Ovary (tissue), 10 donors: ENCODE measurements at places on chromosomes 4 and X.

DNA sequence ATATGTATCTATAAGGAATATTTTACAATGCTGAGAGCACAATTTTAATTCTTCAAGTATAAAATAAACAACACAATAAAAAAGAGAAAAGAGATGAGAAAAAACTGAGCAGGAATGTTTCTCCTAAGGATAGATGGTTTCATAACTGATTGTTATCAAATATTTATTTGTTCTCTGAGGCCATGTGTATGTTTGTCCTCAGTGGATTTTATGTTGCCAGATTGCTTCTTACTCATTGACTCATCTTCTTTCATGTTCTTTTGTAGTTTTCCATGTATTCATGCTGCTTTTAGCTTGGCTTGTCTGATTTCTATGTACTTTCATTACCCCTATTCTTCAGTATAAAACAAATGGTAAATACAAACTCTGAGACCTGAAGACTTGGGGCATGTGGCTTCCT is 41.2 kb downstream of the NPY5R start:
- no peak for DNase-seq

DNA sequence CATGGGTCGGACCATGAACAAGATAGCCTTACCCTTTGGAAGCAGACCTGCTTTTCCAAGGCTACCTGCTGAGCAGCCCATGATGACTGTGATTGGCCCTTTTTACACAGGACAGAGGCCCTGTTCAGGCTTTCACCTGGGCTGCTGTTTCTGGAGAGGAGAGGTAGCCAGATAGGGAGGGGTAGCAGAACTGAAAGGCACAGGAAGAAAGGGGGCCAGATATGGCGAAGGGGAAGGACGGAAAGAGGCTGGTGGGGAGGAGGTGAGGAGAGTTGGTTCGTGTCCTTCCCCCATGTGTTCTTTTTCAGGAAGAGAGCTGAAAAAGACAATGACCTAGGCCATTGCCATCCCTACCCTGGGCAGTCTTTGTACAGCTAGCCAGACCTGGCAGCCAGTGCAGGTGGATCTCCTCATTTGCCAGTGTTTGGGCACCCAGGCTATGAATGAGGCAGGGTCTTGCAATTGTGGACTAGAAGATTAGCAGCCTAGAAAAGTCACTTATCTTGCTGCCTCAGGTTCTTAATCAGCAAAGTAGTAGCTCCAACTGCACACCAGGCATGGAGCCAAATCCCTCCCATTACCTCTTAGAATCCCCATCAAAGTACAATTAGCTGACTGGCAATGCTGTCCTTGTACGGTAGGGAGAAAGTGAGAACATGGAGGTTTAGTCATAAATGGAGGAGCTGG is 139.6 kb downstream of the AMMECR1 start:
- DNase-seq: no peak

- no peak for DNase-seq
These were observed 43.1 kb upstream of the AFF2 start for GRCh38 chrX:148457279-148457678.

DNA sequence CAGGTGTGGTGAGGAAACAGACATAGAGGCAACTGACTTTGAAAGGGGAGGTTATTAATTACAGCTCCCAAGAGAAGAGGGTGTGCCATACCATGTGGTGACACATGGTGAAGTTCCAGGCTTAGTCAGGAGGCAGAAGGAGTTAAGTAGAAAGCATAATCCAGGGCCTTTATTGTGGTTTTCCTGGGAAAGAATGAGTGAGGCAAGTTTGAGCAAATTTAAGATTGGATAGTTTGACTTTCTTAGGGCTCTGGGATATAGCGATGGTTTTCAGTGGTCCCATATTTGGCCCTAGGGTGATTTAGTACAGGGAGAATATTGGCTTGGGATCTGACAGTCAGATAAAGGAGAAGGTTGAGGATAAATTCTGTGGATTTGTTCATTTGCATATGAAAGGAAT is 495.9 kb upstream of the FSTL5 start:
- DNase-seq: no peak

GRCh38 chr4:57249083-57249482 is 138.9 kb upstream of the IGFBP7 start:
- no peak for DNase-seq

- no peak for DNase-seq
These were observed 180.9 kb upstream of the AADAT start for GRCh38 chr4:170270628-170271027.

- DNase-seq: no peak
These were observed 103.8 kb downstream of the EFNB1 start for GRCh38 chrX:68932611-68933010.

GRCh38 chrX:47235691-47236103 is 2.9 kb downstream of the USP11 start:
- DNase-seq: no peak

DNA sequence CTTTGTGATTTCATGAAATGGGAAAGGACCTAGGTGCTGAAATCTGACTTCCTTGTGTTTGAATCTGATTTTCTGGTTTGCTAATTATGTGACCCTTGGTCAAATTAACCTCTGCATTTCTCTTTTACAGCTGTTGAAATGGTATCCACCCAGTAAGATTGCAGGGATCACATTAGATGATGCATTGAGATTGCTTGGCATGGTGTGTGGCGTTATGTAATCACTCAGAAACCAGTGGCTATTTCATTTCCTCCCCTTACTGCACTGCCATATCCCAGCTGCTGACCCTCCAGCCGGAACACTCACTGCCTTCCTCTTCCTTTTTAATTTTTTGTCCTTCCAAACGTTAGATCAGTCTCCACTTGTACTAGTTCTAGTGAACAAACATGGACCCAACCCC is 79.0 kb downstream of the KLHL8 start:
- no peak for DNase-seq

DNA sequence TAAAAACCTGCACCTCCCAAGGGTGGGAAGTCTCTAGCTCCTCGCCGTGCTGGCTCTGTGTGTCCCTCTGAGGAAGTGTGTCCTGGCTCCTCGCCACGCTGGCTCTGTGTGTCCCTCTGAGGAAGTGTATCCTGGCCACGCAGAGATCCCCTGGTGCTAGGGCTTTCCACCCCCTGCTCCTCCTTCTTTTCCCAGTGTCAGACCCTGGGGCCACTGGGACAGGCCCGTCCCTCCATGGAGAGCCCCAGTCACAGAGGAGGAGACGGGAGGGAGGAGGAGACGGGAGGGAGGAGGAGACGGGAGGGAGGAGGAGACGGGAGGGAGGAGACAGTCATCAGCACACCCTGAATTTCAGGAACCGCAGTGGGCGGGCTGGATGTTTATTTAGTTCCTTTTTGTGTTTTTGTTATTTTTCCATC is 53.8 kb upstream of the HGFAC start:
- DNase-seq: peak; percentile 80

DNA sequence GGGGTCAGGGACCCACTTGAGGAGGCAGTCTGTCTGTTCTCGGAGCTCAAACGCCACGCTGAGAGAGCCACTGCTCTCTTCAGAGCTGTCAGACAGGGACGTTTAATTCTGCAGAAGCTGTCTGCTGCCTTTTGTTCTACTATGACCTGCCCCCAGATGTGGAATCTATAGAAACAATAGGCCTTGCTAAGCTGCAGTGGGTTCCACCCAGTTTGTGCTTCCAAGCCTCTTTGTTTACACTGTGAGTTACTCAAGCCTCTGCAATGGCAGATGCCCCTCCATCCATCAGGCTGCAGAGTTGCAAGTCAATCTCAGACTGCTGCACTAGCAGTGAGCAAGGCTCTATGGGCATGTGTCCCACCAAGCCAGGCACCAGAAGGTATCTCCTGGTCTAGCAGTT is 158.1 kb downstream of the DTHD1 start:
- no peak for DNase-seq

GRCh38 chrX:69014200-69014599 is 151.1 kb downstream of the PJA1 start:
- no peak for DNase-seq

DNA sequence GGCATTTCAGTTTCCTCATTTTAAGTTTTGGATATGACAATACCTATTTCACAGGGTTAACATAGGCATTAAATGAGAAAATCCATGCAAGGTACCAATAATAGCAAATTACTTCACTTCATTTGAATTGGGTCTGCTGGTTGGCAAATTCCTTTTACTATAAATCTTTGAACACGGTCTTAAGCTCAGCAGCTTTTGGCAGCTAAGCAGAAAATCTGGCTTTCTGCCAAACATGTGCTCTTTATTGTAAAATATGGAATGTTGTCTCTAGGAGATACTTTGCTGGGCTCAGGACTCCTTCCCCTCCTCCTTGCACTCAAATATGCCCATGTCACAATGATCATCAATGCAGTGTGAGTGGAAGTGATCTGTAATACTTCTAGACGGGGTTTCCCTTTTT is 16.8 kb upstream of the DMP1 start:
- DNase-seq: no peak

DNA sequence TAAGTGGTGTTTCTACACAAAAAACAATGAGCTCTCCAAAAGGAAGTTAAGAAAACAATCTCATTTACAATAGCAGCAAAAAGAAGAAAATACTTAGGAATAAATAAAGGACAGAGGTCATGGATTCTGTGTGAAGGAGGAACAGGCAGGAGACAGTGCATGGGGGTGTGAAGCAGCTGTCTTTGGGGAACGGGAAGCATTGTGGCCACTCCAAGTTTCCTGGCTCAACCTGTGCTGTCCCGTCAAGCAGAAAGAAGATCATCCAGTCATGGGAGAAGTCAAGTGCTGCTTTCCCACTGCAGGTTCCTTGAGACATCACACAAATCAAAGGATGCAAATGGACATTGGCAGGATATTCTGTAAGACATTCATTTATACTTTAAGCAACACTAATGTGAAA is 66.1 kb upstream of the MAML3 start:
- DNase-seq: no peak

GRCh38 chr4:957581-958313 is 15.6 kb downstream of the DGKQ start:
- DNase-seq: peak; percentile 25

GRCh38 chrX:102650903-102651241 is 411 bp upstream of the GPRASP1 start:
- DNase-seq: no peak

DNA sequence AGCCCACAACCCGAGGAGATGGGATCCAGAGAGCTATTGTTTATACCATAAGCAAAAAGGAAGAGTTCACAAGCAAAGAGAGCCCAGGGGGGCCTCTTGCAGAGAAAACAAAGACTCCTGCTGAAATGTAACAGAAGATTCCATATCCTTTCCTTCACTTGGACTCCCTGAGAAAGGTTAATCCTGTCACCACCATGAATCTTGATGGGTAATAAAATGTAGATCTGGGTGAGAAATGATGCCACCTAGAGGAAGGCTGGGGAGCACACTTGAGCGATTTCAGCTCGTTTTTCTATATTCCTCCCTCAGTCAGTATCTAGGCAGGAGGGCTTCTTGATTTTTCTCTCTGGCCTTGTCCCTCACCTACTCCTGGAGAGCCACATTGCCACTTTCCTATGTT is 10.2 kb upstream of the KCNE5 start:
- no peak for DNase-seq

- peak; percentile 34 for DNase-seq
These were observed 863 bp downstream of the CPE start for GRCh38 chr4:165379678-165380064.

DNA sequence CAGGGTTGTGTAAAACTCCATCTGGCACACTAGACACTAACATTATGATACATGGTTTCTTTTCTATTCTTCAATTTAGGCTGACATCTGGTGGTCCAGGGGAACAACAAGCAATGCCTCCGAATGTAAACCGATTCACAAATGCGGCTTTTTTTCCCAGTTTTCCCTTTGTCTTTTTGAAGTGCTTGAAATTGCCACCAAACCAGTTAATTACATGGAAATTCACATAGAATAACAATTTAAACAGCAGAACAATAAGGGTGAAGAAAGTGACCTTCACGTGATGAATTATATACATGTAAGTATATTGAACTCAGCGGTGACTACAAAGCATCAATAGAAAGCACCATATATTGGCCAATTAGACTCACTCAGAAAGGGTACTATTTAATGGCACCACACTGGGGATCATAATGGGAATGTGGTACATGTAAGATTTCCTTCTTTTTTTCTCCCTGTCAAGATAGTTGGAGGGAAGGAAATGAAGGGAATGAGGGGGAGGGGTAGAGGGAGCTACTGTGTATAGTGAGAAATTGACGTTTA is 103.9 kb downstream of the MMRN1 start:
- DNase-seq: no peak

GRCh38 chrX:115409551-115409950 is 120.0 kb downstream of the LUZP4 start:
- no peak for DNase-seq

DNA sequence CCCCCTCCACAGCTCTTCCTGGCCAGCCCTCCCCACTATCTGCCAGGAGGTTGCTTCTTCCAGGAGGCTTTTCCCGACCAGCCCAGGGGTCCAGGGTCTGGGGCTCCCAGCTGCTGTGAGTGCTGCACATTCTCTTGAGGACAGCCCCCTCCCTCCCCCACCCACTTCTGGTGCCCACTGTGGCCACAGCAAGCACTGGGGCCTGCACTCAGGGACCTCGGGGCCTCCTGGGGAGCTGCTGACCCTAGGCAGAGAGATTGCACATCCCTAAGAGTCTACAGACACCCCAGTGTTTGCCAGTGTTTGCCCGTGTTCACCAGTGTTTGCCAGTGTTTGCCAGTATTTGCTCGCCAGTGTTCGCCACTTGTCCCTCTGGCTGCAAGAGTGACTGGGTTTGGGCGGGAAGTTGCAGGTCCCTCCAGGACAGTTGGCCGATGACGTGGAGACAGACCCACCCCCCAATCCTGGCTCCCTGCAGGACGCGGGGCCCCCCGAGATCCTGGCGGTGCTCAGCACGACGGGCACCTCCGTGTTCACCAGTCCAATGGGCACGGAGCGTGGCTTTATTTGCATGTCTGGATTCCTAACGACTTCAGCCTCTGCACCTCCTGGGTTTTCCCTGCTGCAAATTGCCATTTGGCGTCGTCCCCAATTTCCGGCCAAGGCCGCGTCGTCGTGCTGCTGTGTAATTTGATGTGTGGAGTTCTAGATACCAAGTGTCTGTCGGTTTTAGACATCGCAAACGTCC is 87.5 kb upstream of the NKX1-1 start:
- DNase-seq: no peak

DNA sequence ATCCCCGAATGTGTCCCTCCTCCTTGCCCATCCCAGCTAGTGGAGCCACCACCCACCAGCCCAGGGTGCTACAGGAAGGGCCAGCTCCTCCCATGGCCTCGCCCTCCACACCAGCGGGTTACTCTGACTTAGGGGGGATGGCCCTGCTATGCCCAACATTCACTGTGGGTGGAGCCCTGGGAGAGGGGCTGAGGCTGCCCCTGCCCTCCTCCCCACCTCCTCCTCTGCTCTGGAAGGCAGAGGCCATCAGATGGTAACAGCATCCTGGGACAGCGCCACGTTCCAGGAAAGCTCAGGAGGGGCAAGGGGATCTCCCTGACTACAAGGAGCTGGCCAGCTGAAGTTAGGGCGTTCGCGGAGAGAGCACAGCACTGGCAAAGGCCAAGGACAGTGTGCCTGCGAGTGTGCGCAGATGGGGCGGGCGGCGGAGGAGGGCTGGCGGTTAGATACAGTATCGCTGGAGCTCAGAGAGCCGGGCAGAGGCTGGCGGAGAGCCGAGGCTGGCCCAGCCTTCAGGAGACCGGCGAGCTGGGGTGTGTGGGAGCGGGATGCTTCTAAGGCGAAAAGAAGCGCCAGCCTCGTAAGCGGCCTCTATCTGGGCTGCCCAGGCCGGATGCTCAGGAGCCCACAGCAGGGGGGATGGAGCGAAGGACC is 1.5 kb downstream of the JAKMIP1 start:
- peak; percentile 18 for DNase-seq

GRCh38 chr4:168551945-168552695 is 55.3 kb downstream of the PALLD start:
- DNase-seq: no peak

GRCh38 chrX:42943051-42943974 is 165.3 kb upstream of the PPP1R2C start:
- DNase-seq: no peak
